ENCODE measurements at places on chromosomes 6 and 20. TPM values are rescaled to one million over a fixed set of nuclear protein-coding genes. Genes with fewer than 3 reads are reported as not detected.

The DCDC2 gene
- total RNA-seq, result 3.6 TPM

The PTK7 gene
- total RNA-seq, result 176 TPM

The CCN6 gene
- total RNA-seq, result 0.56 TPM

The F13A1 gene
- total RNA-seq, result 0.10 TPM

The SLC17A9 gene
- total RNA-seq, result 11.2 TPM

The L3MBTL1 gene
- total RNA-seq, result 15.3 TPM

The ENPP3 gene
- 1.9 TPM for total RNA-seq

The C20orf141 gene
- not detected for total RNA-seq

The BNIP5 gene
- not detected for total RNA-seq

The PRR18 gene
- total RNA-seq, result 1.0 TPM

The AHCY gene
- 101 TPM for total RNA-seq

The C6orf141 gene
- total RNA-seq, result 0.23 TPM

The HSD17B8 gene
- 22.2 TPM for total RNA-seq

The TFAP2C gene
- 0.63 TPM for total RNA-seq

The OR2H2 gene
- 0.22 TPM for total RNA-seq

The SLC44A4 gene
- total RNA-seq, result not detected

The ZNFX1 gene
- 29.5 TPM for total RNA-seq

The AIF1 gene
- not detected for total RNA-seq

The CST5 gene
- total RNA-seq, result not detected

The SCP2D1 gene
- total RNA-seq, result not detected

The HNF4A gene
- total RNA-seq, result 0.53 TPM

The OPN5 gene
- total RNA-seq, result 0.59 TPM

The CAP2 gene
- total RNA-seq, result 21.8 TPM

The PNPLA1 gene
- total RNA-seq, result not detected

The CAGE1 gene
- 0.29 TPM for total RNA-seq

The SIGLEC1 gene
- 0.23 TPM for total RNA-seq

The COL11A2 gene
- 2.5 TPM for total RNA-seq

The NFATC2 gene
- total RNA-seq, result 0.33 TPM

The GPX5 gene
- total RNA-seq, result 0.28 TPM

The GRIK2 gene
- 9.9 TPM for total RNA-seq

The NHSL1 gene
- total RNA-seq, result 3.4 TPM

The FYN gene
- 23.9 TPM for total RNA-seq

The LAMP5 gene
- total RNA-seq, result 0.38 TPM

The FAM209A gene
- 0.11 TPM for total RNA-seq

The IRF4 gene
- 0.05 TPM for total RNA-seq

The PCSK2 gene
- 27.0 TPM for total RNA-seq

The MTG2 gene
- 25.1 TPM for total RNA-seq

The OLIG3 gene
- 0.52 TPM for total RNA-seq

The CFB gene
- 7.4 TPM for total RNA-seq

The NMBR gene
- total RNA-seq, result 0.68 TPM
